D341Med (cell line): ENCODE measurements at places on chromosomes 13 and 19.

- peak; percentile 73 for DNase-seq
Observed at GRCh38 chr13:96822895-96823294, 171.4 kb downstream of the OXGR1 start.

DNA sequence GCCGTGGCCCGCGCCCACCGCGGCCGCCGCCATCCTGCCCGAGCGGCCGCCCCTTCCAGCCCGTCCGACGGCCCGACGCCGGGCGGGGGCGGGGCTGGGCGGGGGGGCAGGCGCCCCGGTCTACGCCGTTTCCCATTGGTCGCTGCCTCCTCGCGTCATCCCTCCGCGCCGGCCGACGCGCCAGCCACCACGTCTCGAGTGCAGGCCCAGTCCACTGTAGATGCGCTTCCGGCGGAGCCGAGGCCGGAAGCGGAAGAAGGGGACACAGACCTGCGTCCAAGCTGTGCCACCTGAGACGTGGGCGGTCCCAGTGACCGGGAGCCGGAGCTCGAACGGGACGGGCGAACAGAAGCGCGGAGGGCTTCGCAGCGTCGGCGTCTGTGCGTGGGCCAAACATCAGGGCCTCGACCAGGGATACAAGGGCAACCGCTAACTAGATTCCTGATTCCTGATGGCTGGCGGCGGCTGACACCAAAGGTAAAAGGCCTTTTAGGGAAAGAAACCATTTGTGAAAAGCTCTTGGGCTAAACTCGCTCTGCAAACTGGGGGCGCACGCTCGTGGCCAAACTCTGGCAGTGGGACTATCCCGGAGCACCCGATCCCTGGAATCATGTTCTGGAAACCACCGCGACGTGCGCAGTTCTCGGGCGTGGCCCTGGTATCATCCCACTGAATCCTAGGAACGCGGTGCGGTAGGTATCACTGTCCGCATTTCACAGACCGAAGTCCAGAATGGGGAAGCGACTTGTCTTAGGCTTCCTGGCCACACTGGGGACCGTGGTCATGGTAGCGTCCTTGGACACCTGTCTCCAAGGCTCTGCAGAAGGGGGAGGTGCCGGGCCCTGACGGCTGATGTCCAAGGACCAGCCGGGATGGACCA lies at the start of gene SLC35E1:
Gene SLC35E1 (minus strand): TSS at position 84 of the 880 bp plus-strand sequence. CDS start 51 bp downstream, at position 33.
- peak; percentile 99 for DNase-seq

DNA sequence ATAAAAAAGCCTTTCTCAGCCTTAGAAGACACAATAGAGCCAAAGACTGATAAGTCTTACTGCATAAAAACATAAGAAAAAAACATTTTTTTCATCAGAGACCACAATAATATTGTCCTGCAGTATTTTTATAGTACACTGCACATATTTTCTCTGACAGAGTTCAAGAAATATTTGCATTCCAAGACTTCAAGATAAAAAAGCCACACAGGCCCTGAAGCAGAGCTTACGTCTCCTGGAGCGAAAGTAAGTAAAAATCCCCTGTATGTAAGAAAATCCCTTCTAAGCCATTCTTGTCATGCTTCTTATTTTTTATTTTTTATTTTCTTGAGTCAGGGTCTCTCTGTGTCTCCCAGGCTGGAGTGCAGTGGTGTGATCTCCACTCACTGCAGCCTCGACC lies 755.9 kb downstream of the LIG4 start:
- no peak for DNase-seq

GRCh38 chr19:35531291-35531690 lies 2.0 kb upstream of the GAPDHS start:
- DNase-seq, result no peak

DNA sequence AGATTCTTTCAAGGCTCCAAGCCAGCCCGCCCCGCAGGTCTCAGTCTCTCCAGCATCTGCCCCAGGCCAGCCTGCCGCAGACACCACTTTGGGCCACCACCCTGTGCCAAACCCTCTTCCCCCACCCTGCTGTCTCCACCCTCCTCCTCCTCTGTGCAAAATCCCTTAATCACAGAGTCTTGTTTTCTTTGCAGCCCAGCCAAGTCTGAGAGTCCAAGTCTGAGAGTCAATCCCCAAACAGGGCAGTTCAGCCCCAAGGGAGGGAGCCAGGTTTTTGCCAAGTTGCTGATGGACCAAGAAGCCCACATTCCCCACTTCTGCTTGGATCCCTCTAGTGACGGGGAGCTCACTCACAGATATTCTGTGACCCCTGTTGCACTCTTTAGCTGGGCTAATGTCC lies 3.1 kb downstream of the ADAMTS10 start:
- no peak for DNase-seq

- DNase-seq, result no peak
Observed at GRCh38 chr13:50085063-50085462, 69.8 kb downstream of the KCNRG start.

GRCh38 chr19:44869733-44870470 lies 21.2 kb upstream of the TOMM40 start:
- DNase-seq, result no peak

GRCh38 chr13:41456768-41457588 lies at the start of gene RGCC:
Gene RGCC (plus strand): TSS chr13:41457550. CDS start chr13:41457708, 158 bp downstream.
- peak; percentile 85 for DNase-seq

DNA sequence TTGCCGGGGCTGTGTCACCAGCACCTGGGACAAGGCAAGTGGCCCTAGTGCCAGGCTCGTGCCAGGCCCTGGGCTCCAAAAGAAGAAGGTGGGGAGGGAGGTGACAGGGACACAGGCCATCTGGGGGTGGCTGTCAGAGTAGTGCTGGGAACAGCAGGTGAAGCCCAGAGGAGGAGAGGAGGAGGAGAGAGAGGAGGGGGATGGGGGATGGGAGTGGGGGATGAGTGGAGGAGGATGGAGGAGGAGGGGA lies 18.7 kb downstream of the LSM4 start:
- peak; percentile 37 for DNase-seq

DNA sequence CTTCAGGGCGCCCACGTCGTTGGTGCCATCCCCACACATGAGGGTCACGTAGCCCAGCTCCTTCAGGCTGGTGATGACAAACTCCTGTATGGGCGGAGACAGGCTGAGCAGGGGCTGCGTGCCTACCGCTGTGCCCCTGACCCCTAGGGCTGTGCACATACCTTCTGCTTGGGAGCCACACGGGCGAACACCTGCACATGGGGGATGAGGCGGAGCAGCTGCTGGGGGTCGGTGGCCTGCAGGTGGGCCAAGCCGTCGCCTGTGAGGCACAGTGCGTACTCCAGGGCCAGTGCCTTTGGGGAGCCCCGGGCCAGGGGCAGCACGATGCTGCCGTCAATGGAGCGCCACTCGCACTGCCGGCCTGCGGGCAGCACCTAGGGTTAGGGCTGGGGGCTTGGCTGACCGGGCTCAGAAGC lies 6.1 kb upstream of the GMIP start:
- DNase-seq, result no peak

DNA sequence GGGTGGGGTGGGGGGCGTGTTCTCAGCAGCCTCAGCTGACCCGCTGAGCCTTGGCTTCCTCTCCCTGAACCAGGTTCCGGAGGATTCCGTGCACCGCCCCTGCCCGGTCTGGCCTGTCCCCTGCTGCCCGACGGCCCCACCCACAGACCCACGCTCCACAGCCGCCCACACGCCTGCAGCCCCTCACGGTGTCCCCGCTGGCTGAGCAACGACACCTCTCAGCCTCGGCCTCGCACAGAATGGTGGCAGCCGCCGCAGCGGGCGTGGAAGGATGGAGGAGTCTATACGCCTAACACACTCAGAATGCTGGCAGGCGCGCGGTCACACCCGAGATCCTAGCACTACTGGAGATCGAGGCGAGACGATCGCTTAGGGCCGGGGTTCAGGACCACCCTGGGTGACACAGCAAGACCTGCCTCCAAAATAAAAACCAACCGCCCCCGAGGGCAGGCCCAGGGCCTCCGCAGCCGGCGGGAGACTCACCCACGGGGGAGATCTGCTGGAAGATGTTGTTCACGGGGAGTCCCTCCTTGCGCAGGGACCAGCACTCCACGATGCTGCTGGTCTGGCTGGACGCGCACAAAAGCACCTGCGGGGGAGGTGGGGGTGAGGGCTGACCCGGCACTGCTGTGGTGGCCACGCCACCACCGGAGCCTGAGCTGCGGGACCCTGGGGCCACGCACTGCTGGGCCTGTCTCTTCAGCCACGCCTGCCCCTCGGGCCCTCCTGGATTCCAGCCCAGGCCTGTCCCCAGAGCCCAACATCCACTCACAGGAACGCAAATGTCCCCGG lies 8.4 kb downstream of the MED16 start:
- DNase-seq, result no peak

DNA sequence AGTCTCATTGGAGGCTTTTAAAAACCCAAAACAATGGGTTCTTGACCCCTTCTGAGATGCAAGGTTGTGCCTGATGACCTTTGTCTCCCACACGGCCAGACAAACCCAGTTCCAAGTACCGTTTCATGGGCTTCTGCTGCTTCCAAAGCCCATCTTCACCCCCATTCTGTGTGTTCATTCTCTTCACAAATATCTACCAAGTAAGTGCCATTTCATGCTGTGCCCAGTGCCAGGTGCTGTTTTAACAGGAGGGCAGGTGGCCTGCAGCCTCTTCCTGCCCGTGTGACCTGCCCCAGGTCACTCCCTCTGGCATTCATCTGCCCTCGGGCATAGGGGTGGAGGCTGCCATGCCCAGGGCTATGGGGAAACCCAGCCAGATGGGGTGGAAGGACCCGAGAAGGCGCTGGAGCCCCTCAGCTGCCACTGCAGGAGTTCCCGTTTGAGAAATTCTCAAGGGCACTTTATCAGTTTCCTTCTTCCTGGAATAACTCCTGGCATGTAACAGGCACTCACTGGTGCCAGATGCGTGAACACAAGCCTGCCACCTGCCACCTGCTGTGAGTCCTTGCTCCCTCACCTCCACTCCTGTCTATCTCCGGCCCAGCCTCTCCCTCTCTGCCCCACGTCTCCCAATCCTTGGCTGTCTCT lies 12.5 kb downstream of the CAPN12 start:
- no peak for DNase-seq
